ENCODE measurements at places on chromosomes 5 and 9.

- no peak for DNase-seq
Measured at GRCh38 chr5:5293029-5293428, 129.4 kb upstream of the ICE1 start.

DNA sequence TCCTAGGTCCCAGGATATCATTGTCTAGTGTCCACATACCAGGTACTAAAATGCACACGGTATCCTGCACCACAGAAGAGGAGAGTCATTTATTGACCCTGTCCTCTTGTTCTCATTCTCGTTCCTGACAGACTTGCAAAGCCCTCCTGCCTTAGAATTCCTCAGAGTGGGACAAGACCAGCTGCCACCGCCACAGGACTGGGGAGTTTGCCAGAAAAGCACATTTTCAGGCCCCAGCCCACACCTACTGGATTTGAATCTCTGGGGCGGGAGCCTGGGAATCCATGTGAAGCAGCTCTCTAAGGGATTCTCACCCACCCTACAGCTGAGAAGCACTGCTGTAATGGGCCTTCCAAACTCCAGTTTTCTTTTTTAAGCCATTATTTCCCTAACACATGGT lies 68.0 kb upstream of the FANCC start:
- DNase-seq, result no peak

DNA sequence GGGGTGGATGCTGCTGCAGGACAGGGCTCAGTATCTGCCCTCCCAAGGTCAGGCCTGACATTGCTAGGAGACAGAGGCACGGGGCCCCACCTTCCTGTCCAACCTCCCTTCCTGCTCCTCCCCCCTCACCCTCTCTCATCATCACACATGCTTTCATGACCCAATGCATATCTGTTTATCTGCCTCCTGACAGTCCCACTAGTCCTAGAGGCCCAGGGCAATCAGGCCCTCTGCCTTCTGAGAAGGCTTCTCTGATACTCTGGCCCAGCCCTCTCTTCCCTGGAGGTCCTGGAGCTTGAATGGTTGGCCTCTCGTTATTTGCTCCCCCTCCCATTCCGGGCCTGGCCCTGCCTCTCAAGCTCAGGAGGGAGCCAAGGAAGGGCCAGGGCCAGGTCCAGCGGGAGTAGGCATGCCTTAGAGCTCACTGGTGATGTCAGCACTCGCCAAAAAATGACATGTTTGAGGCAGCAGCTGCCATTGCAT lies 90.6 kb upstream of the SAP30L start:
- DNase-seq, result no peak

- no peak for DNase-seq
Measured at GRCh38 chr9:133359399-133360175, 3.2 kb downstream of the SURF2 start.

GRCh38 chr9:129318121-129319075 lies 140.3 kb upstream of the IER5L start:
- no peak for DNase-seq

- DNase-seq, result no peak
Measured at GRCh38 chr9:70587201-70587600, 172.7 kb upstream of the KLF9 start.

GRCh38 chr5:124342027-124342471 lies 404.4 kb downstream of the ZNF608 start:
- no peak for DNase-seq

GRCh38 chr5:158990979-158991775 lies 108.5 kb downstream of the EBF1 start:
- DNase-seq, result no peak

- no peak for DNase-seq
Measured at GRCh38 chr5:140725799-140726471, 25.7 kb downstream of the ZMAT2 start.

DNA sequence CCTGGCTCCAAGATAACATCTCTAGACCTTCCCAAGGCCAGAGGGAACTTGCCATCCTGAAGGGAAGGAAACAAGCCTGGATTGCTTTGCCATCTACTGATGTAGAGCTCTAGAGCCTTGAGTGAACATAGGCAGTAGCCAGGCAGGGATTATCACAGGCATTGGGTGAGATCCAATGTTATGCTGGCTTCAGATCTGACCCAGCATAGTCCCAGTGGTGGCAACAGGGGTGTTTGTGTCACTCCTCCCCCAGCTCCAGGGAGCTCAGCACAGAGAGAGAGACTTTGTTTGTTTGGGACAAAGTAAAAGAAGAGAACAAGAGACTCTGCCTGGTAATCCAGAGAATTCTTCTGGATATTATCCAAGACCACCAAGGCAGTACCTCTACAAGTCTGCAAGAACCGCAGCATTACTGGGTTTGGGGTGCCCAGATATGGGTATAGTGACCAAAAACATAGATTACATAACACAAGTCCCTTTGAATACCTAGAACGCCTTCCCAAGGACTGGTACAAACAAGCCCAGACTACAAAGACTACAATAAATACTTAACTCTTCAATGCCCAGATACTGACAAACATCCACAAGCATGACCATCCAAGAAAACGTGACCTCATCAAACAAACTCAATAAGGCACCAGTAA lies 137.6 kb upstream of the DAPK1 start:
- no peak for DNase-seq

- DNase-seq, result no peak
Measured at GRCh38 chr5:31630931-31631330, 8.0 kb upstream of the PDZD2 start.

DNA sequence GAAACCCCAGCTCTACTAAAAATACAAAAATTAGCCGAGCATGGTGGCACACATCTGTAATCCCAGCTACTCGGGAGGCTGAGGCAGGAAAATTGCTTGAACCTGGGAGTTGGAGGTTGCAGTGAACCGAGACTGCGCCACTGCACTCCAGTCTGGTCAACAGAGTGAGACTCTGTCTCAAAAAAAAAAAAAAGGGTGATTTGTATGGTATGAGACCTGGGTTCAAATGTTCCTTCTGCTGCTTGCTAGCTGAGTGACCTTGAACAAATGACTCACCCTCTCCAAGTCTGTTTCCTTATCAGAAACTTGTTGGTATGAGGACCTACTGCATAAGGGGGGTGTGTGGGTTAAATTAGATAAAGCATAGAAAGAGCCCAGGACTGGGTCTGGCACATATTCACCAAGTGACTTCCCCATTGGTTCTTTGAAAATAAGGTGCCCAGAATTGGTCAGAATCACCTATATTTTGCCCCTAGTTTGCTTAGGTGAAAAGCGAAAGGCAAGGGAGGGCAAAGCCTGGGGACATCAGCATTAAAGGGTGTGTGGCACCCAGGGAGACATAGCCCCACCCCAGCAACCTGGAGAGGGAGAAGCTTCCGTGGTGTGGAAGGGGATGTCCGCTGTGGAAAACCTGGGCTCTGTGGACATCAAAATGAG lies 9.9 kb downstream of the SLC25A25 start:
- DNase-seq, result no peak

GRCh38 chr5:170273968-170274710 lies 23.4 kb downstream of the LCP2 start:
- no peak for DNase-seq

DNA sequence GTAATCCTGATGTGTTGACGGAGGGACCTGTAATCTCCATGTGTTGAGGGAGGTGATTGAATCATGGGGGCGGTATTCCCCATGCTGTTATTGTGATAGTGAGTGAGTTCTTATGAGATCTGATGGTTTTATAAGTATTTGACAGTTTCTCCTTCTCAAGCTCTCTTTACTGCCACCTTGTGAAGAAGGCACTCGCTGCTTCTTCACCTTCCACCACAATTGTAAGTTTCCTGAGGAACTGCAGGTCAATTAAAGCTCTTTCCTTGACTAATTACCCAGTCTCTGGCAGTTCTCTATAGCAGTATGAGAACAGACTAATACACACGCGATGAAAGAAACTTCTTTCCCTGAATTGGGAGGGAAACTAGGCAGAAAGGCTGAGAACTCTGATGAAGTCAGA lies 141.1 kb upstream of the RAD23B start:
- DNase-seq, result no peak

GRCh38 chr9:137724818-137725240 lies 106.0 kb downstream of the EHMT1 start:
- no peak for DNase-seq

GRCh38 chr5:156755421-156756087 lies 94.5 kb upstream of the PPP1R2B start:
- no peak for DNase-seq

All from D721Med (cell line).